ENCODE measurements at places on chromosomes 6 and 20. TPM values are rescaled to one million over a fixed set of nuclear protein-coding genes. Genes with fewer than 3 reads are reported as not detected.

DNA sequence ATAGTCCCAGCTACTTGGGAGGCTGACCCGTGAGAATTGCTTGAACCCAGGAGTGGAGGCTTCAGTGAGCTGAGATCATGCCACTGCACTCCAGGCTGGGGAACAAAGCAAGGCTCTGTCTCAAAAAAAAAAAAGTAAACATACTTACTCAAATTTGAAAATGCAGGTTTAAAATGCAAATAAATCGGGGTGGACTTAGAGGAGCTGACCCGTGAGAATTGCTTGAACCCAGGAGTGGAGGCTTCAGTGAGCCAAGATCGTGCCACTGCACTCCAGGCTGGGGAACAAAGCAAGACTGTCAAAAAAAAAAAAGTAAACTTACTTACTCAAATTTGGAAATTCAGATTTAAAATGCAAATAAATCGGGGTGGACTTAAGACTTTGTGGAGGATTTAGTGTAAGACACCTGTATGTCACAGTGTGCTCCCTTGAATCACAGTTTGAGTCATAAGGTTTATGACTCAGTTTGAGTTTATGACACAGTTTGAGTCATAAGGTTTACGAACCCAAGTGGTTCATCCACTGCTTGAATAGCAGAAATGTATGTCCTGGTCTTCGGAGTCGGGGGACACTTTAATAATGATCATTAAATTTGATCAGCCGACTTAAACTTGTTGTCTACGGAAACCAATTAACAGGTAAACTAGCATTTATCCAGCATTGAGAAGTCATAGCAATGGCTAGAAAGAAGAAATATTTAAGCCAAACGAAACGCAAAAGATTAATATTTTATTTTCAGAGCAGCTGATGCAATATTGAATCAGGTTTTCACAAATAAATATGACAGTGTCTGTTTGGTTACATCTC lies 6.8 kb upstream of the MRPS10 start:
- DNase-seq = peak; percentile 100

DNA sequence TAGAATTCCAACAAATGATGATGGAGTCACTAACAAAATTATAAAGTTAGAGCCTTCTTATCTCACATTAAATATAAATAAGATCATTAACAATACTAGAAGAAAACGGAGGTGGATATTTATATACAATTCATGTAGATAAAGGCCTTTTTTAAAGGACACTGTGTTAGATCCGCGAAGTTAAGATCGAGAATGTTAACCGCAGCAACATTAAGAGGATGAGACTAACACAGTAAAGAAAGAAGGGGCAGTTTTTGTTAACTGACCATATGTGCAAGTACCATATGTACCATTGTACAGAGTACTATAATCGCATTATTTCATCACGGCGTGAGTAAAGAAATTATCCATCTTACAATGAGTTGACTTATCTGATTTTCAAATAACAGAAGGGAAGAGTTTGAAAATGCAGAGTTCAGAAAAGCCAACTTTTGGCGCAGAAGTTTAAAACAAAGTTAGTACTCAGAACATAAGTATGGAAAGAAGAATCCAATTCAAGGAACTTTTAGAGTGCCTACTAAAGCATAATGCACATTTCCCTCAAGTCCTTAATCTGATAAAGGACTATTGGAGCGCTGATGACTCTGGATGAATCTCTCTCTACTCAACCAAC lies 1.4 kb downstream of the FBXL4 start:
- DNase-seq = no peak

- DNase-seq = no peak
Observed at GRCh38 chr6:17473554-17473953, 80.2 kb downstream of the CAP2 start.

Gene ACAT2
- 42.9 TPM for total RNA-seq

Gene TFEB
- total RNA-seq = 13.2 TPM

Gene BEND3
- 1.8 TPM for total RNA-seq

Gene CCN6
- not detected for total RNA-seq

Gene PACRG
- under 0.01 TPM for total RNA-seq

Data from bronchial epithelial cell (primary cell).